ENCODE measurements at places on chromosomes 7 and 10. TPM values are rescaled to one million over a fixed set of nuclear protein-coding genes. Genes with fewer than 3 reads are reported as not detected.

The TMEM139 gene
- polyA plus RNA-seq, result not detected

The MMD2 gene
- 0.07 TPM for polyA plus RNA-seq

The ZP3 gene
- 3.0 TPM for polyA plus RNA-seq

The SPDYE9 gene
- polyA plus RNA-seq, result 0.52 TPM

- no peak for DNase-seq
Observed at GRCh38 chr10:63637901-63638327, 116.7 kb downstream of the REEP3 start.

GRCh38 chr7:36667007-36667745, 57.1 kb downstream of the AOAH start:
- DNase-seq, result no peak

DNA sequence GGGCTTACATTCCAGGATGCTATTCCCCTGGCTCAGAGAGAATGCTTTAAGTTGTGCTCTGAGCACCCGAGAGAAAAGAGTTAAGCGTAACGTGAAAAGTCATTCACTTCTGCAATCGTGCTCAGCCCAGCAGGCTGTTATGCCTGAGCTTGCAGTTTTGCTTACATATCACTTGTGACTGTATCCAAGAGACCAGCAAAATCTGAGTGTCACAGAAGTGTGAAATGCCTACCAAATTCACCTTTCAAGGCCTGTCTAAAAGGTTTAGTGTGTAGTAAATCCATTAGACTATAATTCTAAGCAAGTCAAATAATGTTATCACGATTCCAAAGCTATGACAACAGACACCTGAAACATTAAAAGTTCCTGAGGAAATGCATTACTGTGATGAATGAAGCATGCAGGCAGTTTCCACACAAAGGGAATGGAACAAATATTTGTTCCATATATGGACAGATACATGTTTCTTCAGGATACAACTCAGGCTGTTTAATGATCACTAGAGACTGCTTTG, 20.1 kb downstream of the ITGB1 start:
- DNase-seq, result no peak

DNA sequence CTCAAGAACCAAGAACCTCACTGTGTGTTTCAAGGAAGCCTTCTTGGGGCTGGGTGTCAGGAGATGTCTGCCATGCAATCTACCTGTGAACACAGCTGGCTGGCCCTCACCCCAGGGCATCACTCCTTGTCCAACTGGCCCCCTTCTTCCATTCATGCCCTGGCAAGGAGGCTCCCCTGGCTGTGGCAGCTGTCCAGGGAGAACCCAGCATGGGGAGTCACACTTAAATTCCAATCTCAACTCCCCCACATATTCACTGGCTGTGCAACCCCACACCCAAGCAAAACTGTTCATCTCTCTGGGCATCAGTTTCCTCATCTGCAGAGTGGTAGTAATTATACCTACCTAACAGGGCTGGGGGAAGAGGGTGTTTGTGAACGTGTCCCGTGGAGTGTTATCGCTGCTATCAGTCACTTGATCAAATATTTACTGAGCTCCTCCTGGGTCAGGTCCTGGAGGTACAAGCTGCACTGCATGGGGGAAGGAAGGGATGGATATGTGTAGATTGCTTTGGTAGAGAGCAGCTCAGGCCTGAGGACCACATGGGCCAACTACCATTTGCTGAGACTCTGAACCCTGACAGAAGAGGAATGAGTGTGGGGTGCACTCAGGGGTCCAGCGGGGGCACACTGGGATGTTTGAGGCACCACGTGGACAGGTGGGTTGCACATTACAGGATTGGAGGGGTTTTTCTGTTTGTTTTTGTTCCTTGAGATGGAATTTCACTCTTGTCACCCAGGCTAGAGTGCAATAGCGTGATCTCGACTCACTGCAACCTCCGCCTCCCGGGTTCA, 2.1 kb upstream of the GPRIN2 start:
- DNase-seq, result no peak

GRCh38 chr10:90858461-90858968, 676 bp upstream of the HTR7 start:
- no peak for DNase-seq

- no peak for DNase-seq
Observed at GRCh38 chr10:48215486-48216203, 58.9 kb downstream of the FRMPD2 start.
